ENCODE measurements at places on chromosomes 3 and 15. TPM values are rescaled to one million over a fixed set of nuclear protein-coding genes. Genes with fewer than 3 reads are reported as not detected.
A peak's percentile ranks its signal among the peaks of the same experiment; 100 is the strongest.

GRCh38 chr15:42062284-42062806 is 32.0 kb downstream of the PLA2G4D start:
- no peak for DNase-seq

ANKUB1 gene
- polyA plus RNA-seq = not detected

GOLGA6D gene
- polyA plus RNA-seq = not detected

SLC2A2 gene
- polyA plus RNA-seq = not detected

COL6A6 gene
- not detected for polyA plus RNA-seq

GRCh38 chr15:60737217-60737616 is 258.3 kb upstream of the ICE2 start:
- DNase-seq = no peak

GRCh38 chr3:50665081-50665840 is 9.5 kb upstream of the DOCK3 start:
- no peak for DNase-seq

CAND2 gene
- 0.32 TPM for polyA plus RNA-seq

THSD4 gene
- not detected for polyA plus RNA-seq

- DNase-seq = no peak
Measured at GRCh38 chr15:36039996-36040572, 494.1 kb upstream of the DPH6 start.

MED12L gene
- polyA plus RNA-seq = not detected

DNA sequence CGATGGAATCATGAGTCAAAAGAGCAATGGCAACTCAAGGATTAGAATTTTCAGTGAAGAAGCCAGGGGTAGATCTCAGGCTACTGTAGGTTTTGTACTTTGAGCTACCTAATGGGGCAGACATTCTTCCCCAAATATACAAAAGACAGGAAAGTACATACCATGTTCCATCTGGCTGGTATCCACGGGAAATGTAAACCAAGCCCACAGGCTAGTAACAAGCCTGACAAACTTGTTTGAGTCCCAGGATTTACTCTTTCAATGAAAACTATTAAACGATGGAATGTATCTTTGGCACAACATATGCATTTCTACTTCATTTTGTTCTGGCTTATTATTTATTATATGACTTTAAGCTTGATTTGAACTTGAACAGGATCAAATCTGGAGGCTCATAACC is 44.2 kb upstream of the GOLIM4 start:
- no peak for DNase-seq

THAP10 gene
- polyA plus RNA-seq = not detected

- DNase-seq = no peak
Measured at GRCh38 chr15:90580099-90580498, 50.4 kb downstream of the CRTC3 start.

GRCh38 chr15:77415450-77416147 is 4.3 kb downstream of the PEAK1 start:
- no peak for DNase-seq

VPS39 gene
- polyA plus RNA-seq = 18.3 TPM

TNK2 gene
- polyA plus RNA-seq = 1.4 TPM

DNA sequence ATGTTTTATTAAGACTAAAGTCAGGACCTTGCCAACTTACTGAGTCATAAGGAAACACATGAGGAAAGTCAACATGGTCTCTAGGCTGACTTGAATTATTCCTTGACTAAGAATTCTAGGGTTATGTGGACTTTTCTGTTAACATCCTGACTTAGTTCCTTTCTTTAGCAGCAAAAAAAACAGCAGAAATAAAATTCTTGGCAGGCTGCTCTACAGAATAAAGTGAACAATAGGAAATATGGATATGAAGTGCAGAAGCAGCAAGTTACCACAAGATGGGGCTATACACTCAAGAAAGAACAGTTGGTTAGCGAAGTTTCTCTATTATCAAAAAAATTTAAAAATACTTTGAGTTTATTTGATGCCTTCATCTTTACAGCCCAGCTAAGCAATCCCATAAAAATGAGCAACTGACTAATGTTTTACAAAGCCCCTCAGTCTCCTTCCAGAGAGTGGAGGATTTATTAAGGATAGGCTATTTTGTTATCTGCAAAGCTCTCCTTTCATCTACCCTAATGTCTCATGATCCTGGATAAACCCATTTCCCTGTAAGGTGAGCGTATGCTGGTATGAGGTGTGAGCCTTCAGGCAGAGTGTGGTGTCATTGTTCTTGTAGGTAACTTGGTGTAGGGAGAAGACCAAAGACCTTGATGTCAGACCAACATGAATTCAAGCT is 23.1 kb upstream of the MCCC1 start:
- peak; percentile 50 for DNase-seq

- DNase-seq = no peak
Measured at GRCh38 chr15:79593119-79593869, 161.2 kb downstream of the MINAR1 start.

CCR9 gene
- not detected for polyA plus RNA-seq

PIERCE2 gene
- not detected for polyA plus RNA-seq

DCLK3 gene
- polyA plus RNA-seq = not detected

PLOD2 gene
- not detected for polyA plus RNA-seq

GRCh38 chr15:34721802-34722438 is 32.9 kb downstream of the GJD2 start:
- DNase-seq = no peak

GOLGA8N gene
- polyA plus RNA-seq = 7.6 TPM

SGO1 gene
- polyA plus RNA-seq = 0.77 TPM

CYP1A2 gene
- not detected for polyA plus RNA-seq

CCR1 gene
- 10.5 TPM for polyA plus RNA-seq

SEMA3F gene
- polyA plus RNA-seq = not detected

- DNase-seq = peak; percentile 37
Measured at GRCh38 chr15:55434989-55435825, 26.9 kb downstream of the PIERCE2 start.

GRCh38 chr3:184556582-184557347 is 4.8 kb upstream of the EPHB3 start:
- no peak for DNase-seq

DNA sequence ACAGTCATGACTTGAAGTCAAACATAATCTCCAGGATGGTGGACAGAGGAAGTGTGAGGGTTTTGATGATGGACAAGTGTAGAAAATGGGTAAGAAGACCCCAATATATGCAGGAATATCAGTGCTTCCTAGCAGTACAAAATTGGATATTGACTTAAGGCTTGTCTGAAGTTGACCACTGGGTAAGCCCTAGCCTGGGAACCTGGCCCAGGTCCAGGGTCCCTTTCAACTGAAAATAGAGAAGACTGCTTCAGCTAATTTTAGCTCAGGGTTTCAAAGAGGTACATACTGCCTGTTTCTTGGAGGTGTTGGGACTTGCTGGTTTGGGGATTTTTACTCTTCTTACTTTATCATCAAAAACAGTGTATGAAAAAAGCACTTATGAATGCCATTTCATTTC is 4.7 kb downstream of the NR1D2 start:
- no peak for DNase-seq

GRCh38 chr15:50544368-50544767 is 2.1 kb downstream of the USP50 start:
- no peak for DNase-seq

GRCh38 chr15:93880358-93880757 is 351.0 kb upstream of the MCTP2 start:
- DNase-seq = no peak

- no peak for DNase-seq
Measured at GRCh38 chr3:186154641-186155040, 45.8 kb upstream of the ETV5 start.

GRCh38 chr3:54535619-54536018 is 392.2 kb downstream of the LRTM1 start:
- no peak for DNase-seq

GRCh38 chr3:65376426-65376825 is 662.3 kb downstream of the MAGI1 start:
- no peak for DNase-seq
